ENCODE measurements at places on chromosomes 3 and 15.

GRCh38 chr3:155110996-155111901 lies 31.1 kb downstream of the MME start:
- DNase-seq: no peak
- H3K27me3 ChIP-seq: no peaks in the 10 kb centered on the region
- no peaks in the 10 kb centered on the region for H3K4me1 ChIP-seq
- H3K27ac ChIP-seq: no peak overlapping the region
- no peak overlapping the region for H3K4me3 ChIP-seq

GRCh38 chr3:50550079-50550736 lies 17.3 kb downstream of the C3orf18 start:
- no peak overlapping the region for H3K27ac ChIP-seq
- no peaks in the 10 kb centered on the region for H3K36me3 ChIP-seq
- H3K27me3 ChIP-seq: no peaks in the 10 kb centered on the region
- H3K4me3 ChIP-seq: no peak overlapping the region

DNA sequence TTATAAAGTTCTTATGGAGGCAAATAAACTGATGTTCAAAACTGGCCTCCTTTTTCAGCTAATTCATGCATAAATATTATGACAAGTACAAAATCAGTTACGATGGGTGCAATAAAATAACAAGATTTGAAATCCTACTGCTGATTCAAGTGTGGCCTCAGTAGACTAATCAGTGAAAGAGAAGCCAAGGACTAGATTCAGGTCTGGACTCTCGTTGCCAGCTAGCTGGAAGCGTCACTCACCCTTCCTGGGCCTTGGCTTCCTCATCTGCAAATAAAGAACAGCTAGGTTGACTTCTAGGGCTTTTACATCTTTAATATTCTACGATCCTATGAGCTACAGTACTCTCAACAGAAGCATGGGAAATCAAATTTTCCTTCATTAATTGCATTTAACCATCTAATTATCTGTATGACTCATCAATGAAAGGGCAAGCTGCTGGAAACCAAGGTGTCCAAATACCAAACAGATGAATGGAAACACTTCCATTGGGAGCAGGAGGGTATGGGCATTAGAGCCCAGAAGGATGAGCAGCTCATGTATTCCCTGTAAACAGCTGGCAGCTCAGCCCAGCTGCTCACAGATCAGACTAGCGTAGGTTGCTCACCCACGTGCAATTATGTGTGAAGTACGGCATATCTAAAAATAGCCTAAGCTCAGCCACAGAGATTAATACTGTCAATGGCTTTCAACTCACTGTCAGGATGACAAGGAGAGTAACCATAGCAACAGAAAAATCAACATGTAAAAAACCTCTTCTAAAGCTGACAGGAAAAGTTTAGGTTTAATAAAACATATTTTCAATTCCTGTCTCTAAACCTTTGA lies 294.8 kb downstream of the PLCL2 start:
- H3K4me3 ChIP-seq: no peak overlapping the region
- H3K27ac ChIP-seq: no peak overlapping the region
- H3K36me3 ChIP-seq: peaks cover 2% of the 10 kb centered on the region
- DNase-seq: no peak
- no peaks in the 10 kb centered on the region for H3K27me3 ChIP-seq

- H3K27me3 ChIP-seq: no peaks in the 10 kb centered on the region
- H3K4me1 ChIP-seq: no peaks in the 10 kb centered on the region
- no peak overlapping the region for H3K27ac ChIP-seq
- H3K4me3 ChIP-seq: no peak overlapping the region
Observed at GRCh38 chr3:69803681-69804270, 64.5 kb downstream of the MITF start.

DNA sequence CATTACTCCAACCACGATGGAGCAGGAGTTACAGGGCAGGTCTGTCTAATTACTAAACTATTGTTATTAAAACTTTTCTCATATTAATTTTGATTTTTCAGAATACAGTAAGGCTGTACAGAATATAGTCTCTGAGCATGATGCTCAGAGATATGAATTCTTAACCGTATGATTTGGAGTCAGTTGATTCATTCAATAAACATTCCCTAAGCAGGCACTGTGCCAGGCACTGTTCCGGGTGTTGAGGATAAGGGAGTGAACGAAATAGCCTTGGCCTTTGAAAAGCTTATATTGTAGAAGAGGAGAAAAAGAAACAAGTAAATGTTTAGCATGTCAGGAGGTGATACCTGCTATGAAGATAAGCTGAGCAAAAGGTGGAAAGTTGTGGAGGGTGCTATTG lies 187.3 kb downstream of the KCNAB1 start:
- no peak for DNase-seq
- H3K36me3 ChIP-seq: no peaks in the 10 kb centered on the region
- no peaks in the 10 kb centered on the region for H3K4me1 ChIP-seq
- H3K4me3 ChIP-seq: no peak overlapping the region
- no peaks in the 10 kb centered on the region for H3K27me3 ChIP-seq

- DNase-seq: no peak
- no peak overlapping the region for H3K4me3 ChIP-seq
- H3K27ac ChIP-seq: no peak overlapping the region
- H3K27me3 ChIP-seq: no peaks in the 10 kb centered on the region
Observed at GRCh38 chr3:59510576-59510975, 460.8 kb upstream of the CFAP20DC start.

GRCh38 chr3:109284071-109284470 lies 32.2 kb downstream of the DPPA2 start:
- H3K27me3 ChIP-seq: no peaks in the 10 kb centered on the region
- no peak overlapping the region for H3K27ac ChIP-seq

- H3K27ac ChIP-seq: no peak overlapping the region
- no peak for DNase-seq
- no peak overlapping the region for H3K4me3 ChIP-seq
- no peaks in the 10 kb centered on the region for H3K27me3 ChIP-seq
- no peaks in the 10 kb centered on the region for H3K4me1 ChIP-seq
- H3K36me3 ChIP-seq: no peaks in the 10 kb centered on the region
Observed at GRCh38 chr15:26197719-26198118, 334.6 kb upstream of the ATP10A start.

GRCh38 chr15:100438570-100438969 lies 90.2 kb downstream of the CERS3 start:
- no peak overlapping the region for H3K27ac ChIP-seq
- no peaks in the 10 kb centered on the region for H3K36me3 ChIP-seq
- no peaks in the 10 kb centered on the region for H3K27me3 ChIP-seq
- no peaks in the 10 kb centered on the region for H3K4me1 ChIP-seq

GRCh38 chr3:176964661-176965060 lies 232.6 kb downstream of the TBL1XR1 start:
- no peak for DNase-seq
- no peaks in the 10 kb centered on the region for H3K4me1 ChIP-seq
- H3K27me3 ChIP-seq: no peaks in the 10 kb centered on the region
- H3K27ac ChIP-seq: no peak overlapping the region

- H3K4me1 ChIP-seq: no peaks in the 10 kb centered on the region
- H3K27ac ChIP-seq: no peak overlapping the region
- H3K27me3 ChIP-seq: peaks cover 77% of the 10 kb centered on the region
- no peak for DNase-seq
- H3K4me3 ChIP-seq: peak overlapping the region; percentile 13
- H3K36me3 ChIP-seq: no peaks in the 10 kb centered on the region
Observed at GRCh38 chr3:147391781-147392624, 14.3 kb downstream of the ZIC4 start.

DNA sequence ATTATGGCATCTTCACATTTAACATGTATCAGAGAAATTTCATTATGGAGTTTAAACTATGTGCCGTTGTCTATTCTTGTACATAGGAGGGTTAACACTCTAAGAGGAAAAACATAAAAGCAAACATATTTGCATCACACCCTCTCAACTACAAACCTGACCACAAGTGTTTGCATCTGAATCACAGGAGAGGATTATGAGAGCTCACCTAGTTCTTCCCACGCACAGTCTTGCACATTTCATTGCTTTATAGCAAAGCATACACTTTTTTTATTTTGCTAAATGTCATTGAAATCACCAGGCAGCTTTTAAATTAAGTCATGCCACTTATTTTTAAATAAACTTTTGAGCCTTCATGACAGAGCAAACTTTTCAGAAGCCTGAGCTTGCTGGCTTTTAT lies 12.5 kb downstream of the TRAT1 start:
- DNase-seq: no peak
- no peaks in the 10 kb centered on the region for H3K36me3 ChIP-seq
- no peaks in the 10 kb centered on the region for H3K27me3 ChIP-seq
- no peak overlapping the region for H3K4me3 ChIP-seq
- no peaks in the 10 kb centered on the region for H3K4me1 ChIP-seq

DNA sequence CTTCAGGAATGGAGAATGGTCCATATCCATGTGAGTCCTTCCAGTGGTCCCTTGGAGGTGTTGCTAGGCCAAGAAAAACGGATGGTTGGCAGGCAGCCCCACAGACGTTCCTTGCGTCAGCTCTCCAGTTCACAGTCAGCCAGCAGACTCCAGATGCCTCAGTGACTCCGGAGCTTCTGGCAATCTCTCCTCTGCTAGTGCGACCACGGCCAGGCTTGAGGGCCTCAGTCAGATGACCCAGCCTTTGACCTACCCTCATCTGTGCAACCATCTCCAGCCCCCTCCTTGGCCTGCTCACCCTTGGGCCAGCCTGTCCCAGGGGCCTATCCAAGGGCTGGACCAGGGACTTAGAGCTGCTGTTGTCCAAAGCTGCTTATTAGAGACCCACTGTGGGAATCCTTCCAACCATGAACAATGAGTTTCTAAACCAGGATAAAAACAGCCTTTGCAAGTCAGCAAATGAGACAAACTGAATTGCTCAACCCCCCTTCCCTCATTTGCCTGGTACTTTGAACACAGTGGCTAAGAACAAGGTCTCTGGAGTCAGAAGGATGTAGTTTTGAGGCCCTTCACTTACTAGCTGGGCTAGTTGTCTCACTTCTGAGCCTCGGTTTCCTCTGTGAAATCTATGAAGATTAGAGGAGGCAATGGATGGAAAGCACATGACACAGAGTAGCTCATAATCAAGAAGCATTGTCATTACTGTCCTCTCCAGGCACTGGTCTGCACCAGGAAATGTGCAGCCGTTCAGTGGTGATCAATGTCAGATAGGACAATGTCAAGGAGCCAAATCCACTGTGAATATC lies 44.8 kb downstream of the ANP32A start:
- peaks cover 11% of the 10 kb centered on the region for H3K4me1 ChIP-seq
- H3K36me3 ChIP-seq: peaks cover 7% of the 10 kb centered on the region
- DNase-seq: no peak

GRCh38 chr3:189625572-189625971 lies 5.6 kb upstream of the TP63 start:
- no peaks in the 10 kb centered on the region for H3K36me3 ChIP-seq
- no peak overlapping the region for H3K4me3 ChIP-seq
- no peak for DNase-seq
- H3K27me3 ChIP-seq: no peaks in the 10 kb centered on the region

- peak overlapping the region; percentile 73 for H3K4me3 ChIP-seq
- H3K27ac ChIP-seq: no peak overlapping the region
- no peaks in the 10 kb centered on the region for H3K4me1 ChIP-seq
- DNase-seq: no peak
- H3K27me3 ChIP-seq: no peaks in the 10 kb centered on the region
Observed at GRCh38 chr3:183255348-183255730, 2.3 kb downstream of the B3GNT5 start.

DNA sequence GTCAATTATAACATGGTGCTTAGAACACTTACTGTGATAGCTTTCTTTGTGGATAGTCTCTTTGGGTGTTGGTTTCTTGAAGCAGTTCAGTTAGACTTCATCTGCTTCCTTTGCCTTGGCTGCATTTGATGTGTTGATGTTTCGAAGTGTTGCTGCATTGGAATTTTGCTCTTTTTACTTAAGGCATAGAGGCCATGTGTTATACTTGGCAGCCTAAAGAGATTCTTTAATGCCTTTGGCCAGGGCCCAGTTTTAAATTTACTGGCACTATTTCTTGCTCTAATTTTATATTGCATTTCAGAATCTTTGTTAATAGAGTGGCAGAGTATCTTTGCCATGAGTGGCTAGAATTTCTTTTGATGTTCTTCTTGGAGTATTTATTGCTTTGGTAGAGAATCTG lies 21.2 kb downstream of the NR1D2 start:
- DNase-seq: peak; percentile 40
- H3K36me3 ChIP-seq: peaks cover 5% of the 10 kb centered on the region
- no peaks in the 10 kb centered on the region for H3K4me1 ChIP-seq
- no peak overlapping the region for H3K4me3 ChIP-seq

DNA sequence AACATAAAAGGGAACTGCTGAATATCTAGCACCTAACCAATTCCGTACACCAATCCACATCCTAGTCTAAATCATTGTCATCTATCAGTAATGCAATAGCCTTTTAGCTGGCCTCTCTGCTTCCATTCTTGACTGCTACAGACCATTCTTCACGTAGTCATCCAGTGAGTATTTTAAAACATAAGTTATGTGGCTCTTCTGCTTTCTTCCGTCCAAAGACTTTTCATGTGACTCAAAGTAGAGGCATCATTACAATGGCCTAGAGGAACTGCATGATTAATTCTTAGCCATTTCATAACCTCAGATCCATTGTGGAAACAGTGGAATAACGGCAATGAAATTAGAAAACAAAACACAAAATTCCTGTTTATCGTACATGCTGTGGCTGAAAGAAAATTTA lies 88.9 kb upstream of the CBLB start:
- no peak overlapping the region for H3K4me3 ChIP-seq
- H3K36me3 ChIP-seq: no peaks in the 10 kb centered on the region
- no peak for DNase-seq
- H3K27me3 ChIP-seq: no peaks in the 10 kb centered on the region
- H3K4me1 ChIP-seq: no peaks in the 10 kb centered on the region

GRCh38 chr3:75232216-75232615 lies 431.9 kb upstream of the FRG2C start:
- DNase-seq: no peak
- no peak overlapping the region for H3K4me3 ChIP-seq
- H3K27me3 ChIP-seq: no peaks in the 10 kb centered on the region
- no peak overlapping the region for H3K27ac ChIP-seq
- no peaks in the 10 kb centered on the region for H3K4me1 ChIP-seq

DNA sequence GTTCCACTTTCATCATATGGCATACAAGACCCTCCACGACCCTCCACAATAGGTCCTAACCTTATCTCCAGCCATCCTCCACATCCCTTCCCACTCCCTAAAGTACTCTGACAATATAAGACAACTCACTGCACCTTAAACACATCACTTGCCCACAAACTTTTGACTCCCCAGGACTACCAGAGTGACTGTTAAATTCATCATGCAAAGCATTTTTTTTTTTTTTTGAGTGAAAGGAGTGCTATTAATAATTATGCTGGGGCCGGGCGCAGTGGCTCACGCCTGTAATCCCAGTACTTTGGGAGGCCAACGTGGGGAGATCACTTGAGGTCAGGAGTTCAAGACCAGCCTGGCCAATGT lies 55.8 kb downstream of the OSBPL10 start:
- H3K36me3 ChIP-seq: no peaks in the 10 kb centered on the region
- DNase-seq: no peak
- no peak overlapping the region for H3K27ac ChIP-seq
- no peaks in the 10 kb centered on the region for H3K27me3 ChIP-seq
- H3K4me1 ChIP-seq: no peaks in the 10 kb centered on the region
- no peak overlapping the region for H3K4me3 ChIP-seq

DNA sequence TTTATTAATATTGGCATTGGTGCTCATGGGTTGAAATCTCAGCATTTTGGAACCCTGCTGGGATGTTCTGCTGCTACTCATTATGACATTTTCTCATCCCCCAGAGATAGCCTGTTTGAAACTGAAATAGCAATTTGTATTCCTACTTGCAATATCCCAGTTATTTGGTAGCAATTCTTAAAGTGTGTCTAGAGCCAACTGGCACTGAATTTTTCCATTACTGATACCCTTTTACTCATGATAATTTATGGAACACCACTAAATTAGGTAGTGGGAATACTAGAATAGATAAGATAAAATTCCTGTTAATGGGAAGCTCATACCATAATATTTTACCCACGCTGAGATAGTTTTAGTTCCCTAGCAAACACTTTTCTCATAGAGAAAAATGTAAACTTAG lies 309.3 kb downstream of the SV2B start:
- no peaks in the 10 kb centered on the region for H3K27me3 ChIP-seq
- no peak overlapping the region for H3K4me3 ChIP-seq
- no peak overlapping the region for H3K27ac ChIP-seq
- H3K36me3 ChIP-seq: no peaks in the 10 kb centered on the region
